Stimulated activated CD4-positive, alpha-beta T cell treated with anti-CD3 and anti-CD28 coated beads, TNF-alpha, amount 100 ng/mL, for 1 hour (primary cell): ENCODE measurements at places on chromosomes 6 and 20.
A peak's percentile ranks its signal among the peaks of the same experiment; 100 is the strongest.

DNA sequence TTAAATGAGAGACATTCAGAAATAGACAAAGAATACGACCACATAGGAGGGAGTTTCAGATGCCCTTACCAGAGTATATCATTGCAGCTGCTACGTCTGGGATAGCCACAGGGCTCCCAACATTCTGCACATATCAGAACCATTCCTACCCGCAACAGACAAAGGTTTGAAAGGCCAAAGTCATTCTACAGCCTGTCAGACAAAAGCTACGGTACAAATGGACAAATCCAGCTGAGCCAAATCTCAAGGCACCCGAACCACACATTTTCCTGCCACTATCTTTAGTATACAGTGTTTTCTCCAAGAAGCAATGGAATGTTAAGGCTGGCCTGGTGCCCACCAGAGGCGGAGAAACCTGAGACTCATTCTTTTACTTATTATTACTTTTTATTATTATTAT, 30.5 kb upstream of the LYRM2 start:
- DNase-seq: no peak

GRCh38 chr20:41135187-41135887, 2.0 kb upstream of the PLCG1 start:
- peak; percentile 49 for DNase-seq

DNA sequence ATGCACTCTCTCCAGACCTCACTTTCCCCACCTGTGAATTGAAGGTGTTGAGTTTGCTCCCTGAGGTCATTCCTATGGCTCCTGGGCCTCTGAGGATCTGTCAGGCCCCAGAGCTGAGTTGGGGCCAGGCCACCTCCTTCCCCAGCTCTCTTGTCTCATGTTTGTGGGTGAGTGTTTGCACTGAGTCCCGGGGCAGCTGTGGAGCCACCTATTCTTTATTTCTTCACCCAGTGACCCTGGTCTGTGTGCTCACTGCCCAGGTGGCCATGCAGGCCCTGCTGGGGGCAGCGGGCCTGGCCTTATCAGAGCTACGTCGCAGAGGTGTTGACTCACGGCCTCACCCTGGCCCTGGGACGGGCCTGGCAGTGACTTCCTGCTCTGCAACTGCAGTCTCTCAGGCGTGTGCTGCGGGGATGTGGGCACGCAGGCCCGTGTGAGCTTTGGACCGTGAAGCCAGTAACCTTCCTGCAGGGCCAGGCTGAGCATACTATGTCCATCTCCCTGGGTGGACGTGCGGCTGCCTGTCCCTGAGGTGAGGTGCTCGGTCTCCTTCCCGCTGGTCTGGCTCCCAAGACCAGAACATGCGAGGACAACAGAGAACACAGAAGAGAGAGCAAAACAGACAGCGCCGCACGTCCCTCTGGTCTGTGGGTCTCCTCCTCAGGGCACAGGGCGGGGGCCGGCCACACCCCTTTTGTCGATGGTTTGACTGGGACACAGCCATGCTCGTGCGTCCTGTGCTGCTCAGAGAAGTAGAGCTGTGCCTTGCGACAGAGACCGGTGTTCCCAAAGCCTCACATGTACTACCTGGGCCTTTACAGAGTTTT, 12.1 kb downstream of the TMEM181 start:
- DNase-seq: no peak

DNA sequence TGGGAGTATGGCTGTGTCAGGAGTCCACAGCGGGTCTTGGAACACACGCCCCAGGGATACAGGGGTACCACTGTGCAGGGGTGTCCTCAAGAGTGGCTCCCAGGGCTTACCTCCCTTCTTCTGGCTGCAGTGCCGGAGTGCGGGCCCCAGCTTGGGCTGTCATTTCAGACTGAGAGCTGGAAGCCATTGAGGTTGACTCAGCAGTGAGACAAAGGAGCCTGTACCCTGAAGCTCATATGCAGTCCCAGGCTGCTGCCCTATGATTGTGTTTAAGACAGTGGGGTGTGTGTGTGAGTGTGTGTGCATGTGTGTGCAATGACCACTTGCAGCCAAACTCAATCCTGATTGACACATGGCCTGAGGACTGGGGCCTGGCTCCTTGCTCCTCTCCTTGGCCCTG, 167.7 kb upstream of the AFDN start:
- DNase-seq: no peak

DNA sequence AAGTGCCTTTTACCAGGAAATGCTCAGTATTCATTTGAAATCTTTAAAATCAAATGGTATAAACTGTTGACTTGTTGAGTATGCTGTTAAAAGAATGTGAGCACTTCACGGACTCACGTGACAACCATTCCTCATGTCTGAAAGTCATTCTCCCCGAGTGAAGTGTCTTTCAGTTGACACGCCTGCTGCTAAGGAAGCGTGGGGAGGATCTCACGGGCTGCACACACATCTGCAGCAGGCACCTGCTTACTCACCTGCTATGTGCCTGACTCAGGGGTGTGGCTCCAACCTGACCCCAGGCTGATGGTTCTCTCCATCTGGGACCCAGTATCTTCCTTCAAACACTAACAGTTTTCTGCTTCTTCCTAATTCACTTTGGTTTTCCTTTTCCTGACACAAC, 32.7 kb downstream of the WDR27 start:
- DNase-seq: no peak

- DNase-seq: no peak
These were observed 2.1 kb downstream of the DEF6 start for GRCh38 chr6:35299674-35300073.

GRCh38 chr6:110547266-110547964, 71.0 kb upstream of the SLC22A16 start:
- DNase-seq: no peak

GRCh38 chr6:167664678-167665660, 161.7 kb upstream of the AFDN start:
- no peak for DNase-seq

DNA sequence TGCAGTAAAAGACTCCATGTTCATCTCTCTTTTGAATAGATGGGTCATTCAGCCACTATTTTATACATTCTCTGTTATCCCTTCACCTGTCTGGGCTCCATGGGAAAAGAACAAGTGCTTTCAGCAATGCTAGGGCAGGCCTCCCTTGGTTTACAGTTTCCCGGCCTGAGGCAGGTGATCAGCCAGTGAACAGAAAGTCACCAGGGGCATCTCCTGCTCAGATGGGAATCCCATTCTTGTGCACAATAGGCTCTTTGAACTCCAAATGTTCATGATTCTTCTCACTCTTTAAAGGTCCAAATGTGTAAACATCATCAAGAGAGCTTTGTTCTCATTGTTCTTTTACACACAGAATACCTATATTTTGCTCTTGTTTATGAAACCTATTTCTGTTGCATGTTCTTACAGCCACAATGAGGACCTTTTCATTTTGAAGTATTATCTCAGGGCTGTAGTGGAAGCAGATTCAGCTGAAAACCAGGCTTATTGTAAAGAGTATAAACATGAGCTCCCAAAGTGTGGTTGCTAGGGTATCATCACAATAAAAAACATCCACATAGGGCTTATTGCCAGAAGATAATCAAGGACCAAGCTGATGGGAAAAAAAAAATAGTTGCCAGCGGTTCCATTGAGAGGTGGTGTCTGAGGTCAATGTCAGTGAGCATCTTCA, 267.1 kb upstream of the SGK1 start:
- DNase-seq: no peak

DNA sequence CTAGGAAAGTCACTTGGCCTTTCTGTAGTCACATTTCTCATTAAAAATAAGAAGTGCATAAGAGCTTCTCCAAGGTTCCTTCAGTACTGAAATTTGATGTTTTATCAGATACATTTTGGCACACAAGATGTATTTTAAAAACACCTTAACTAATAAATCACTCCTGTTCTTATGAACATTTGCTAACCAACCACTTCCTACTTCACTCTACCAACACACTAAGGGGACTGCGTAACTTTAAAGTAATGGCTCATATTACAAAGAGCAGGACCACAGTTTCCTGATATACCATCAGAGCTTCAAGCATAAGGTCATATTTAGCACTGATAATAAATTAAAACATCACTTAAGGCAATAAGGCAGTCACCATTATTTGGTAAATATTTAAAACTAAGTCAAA, 104.4 kb downstream of the RALGAPA2 start:
- DNase-seq: no peak

GRCh38 chr6:83226517-83226916, 33.4 kb downstream of the RWDD2A start:
- no peak for DNase-seq

GRCh38 chr6:51339728-51340127, 521.1 kb downstream of the TFAP2B start:
- no peak for DNase-seq

GRCh38 chr20:8156235-8157079, 24.4 kb downstream of the PLCB1 start:
- DNase-seq: no peak

DNA sequence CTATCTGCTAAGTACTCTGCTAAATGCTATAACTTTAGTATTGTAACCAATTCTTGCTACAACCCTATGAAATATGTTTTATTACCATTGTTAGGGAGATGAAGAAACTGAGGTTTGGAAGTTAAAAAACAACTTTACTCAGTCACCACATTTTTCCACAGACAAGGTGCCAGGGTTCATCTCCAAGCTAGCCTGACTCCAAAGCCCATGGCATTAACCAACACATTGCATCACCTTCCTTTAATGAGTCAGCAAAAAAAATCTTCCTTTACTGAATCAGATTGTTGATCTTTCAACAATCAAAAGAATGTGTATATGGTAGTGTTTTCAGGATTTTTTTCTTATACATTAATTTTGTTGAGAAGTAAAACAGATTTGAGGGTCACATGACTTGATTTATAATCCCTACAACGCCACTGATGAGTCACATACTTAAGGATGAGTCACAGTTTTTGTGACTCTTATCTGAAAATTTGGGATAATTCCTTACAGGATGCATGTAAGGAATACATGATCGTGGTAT, 41.5 kb downstream of the MAN1A1 start:
- no peak for DNase-seq

DNA sequence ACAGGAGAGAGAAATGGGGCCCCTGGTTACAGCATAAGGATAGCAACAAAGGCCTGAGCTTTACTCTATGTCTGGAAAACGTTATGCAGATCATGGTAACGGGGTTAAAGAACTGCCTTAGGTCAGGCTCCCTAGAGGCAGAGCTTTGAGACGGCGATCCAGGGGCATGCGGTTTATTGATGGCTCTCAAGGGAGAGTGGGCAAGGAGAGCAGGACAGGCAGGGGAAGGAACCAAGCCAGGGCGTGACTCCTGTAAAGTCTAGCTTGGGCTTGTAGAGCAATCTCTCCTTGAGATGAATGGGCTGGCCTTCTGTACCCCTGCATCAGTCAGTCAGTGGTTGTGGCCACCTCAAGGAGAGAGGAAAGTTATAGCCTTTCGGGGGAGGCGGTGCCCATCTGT, 12.5 kb upstream of the FERMT1 start:
- no peak for DNase-seq

GRCh38 chr6:767755-768512, 75.0 kb upstream of the EXOC2 start:
- DNase-seq: no peak

- peak; percentile 53 for DNase-seq
These were observed 3.6 kb upstream of the MATN4 start for GRCh38 chr20:45311589-45312211.

DNA sequence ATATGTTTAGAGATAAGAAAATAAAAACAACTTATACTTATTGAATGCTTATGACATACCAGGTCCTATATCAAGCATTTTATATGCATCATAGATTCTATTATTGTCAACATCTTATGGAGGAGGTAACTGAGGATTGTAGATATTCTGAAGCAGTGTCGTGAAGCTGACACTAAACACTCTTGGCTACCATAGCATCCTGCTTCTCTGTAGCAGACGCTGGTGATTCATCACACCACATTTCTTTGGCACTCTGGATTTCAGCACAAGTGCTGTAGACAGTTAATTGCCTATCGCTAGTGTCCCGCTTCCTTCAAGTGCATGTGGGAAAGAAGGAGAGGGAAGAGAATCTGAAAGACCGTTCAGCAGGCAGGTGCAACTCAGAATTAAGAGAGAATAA, 317.1 kb downstream of the PLCB1 start:
- no peak for DNase-seq

DNA sequence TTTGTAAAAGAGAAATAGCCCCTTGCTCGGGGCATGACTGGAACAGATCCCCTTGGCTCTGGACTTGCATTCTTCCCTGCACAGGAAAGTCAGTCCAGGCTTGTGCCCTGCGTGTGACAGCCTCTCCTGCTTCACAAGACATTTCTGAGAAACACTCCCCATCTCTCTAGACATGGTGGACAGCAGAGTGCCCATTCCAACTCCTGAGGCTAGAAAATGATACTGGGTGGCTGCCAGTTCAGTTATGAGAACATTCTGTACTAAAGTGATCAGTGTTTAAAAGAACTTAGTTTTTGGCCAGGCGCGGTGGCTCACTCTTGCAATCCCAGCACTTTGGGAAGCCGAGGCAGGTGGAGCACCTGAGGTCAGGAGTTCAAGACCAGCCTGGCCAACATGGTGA, 41.3 kb downstream of the TGM3 start:
- no peak for DNase-seq

DNA sequence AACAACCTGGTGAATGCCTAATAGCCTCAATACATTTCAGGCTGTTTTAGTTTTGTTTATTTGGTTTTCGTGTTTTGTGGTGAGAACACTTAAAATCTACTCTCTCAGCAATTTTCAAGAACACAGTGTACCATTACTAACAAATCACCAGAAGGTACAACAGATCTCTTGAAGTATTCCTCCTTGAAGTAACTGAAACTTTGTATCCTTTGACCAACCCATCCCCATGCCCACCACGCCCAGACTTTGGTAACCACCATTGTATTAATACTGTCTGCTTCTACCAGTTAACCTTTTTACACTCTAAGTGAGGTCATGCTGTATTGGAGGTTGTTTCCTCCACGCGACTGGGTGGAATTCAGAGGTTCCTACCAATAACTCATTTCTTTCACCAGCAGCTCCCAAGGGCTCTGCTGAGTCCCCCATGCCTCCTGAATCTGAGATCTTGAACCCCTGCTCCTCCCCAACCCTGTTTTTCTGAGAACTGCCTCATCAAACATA, 5.7 kb upstream of the TRIM40 start:
- no peak for DNase-seq

DNA sequence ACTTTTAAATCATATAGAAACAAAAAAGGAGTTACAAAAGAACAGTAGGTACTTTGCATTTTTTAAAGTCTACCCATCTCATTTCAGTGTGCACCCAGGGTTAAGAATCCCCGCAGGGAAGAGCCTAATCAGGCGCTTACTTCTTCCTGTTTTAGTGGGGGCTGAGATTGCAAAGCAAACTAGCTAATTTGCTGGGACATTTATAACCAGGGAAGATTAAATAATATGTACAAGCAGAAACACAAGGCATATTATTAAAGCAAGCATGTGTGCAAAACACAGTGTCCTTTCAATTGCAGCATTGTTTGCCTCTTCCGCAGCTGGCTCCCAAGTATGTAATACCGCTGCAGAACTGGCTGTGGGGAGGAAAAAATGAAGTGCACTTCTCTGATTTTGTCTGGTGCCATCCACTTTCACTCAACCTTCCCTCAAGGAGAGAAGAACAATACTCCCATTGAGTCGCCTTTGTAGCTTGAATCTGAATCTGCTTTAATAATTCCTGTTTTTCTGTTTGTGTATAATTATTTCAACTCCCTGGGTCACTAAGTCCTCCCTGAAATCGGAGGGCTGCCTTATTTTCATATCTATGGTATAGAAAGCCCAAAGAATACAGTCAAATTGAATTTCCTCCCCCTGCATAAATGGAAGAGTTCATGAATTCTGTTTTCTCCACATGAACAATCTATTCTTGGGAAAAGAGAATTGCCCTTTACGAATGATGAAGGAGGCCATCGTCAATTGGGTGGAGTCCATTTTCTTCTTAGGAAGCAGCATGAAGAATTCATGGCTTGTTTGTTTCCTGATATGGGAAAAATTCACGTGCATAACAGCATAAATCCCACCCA, 23.3 kb upstream of the BCAS1 start:
- DNase-seq: no peak

GRCh38 chr20:8721098-8721497, 347.8 kb upstream of the PLCB4 start:
- no peak for DNase-seq
